Mesenchymal stem cell (in vitro differentiated cells and primary cell): ENCODE measurements at places on chromosomes 6 and 20.

GRCh38 chr6:70180901-70181599, 121.8 kb downstream of the COL9A1 start:
- DNase-seq = peak; percentile 40

GRCh38 chr6:163253556-163254213, 160.8 kb upstream of the QKI start:
- DNase-seq = no peak

DNA sequence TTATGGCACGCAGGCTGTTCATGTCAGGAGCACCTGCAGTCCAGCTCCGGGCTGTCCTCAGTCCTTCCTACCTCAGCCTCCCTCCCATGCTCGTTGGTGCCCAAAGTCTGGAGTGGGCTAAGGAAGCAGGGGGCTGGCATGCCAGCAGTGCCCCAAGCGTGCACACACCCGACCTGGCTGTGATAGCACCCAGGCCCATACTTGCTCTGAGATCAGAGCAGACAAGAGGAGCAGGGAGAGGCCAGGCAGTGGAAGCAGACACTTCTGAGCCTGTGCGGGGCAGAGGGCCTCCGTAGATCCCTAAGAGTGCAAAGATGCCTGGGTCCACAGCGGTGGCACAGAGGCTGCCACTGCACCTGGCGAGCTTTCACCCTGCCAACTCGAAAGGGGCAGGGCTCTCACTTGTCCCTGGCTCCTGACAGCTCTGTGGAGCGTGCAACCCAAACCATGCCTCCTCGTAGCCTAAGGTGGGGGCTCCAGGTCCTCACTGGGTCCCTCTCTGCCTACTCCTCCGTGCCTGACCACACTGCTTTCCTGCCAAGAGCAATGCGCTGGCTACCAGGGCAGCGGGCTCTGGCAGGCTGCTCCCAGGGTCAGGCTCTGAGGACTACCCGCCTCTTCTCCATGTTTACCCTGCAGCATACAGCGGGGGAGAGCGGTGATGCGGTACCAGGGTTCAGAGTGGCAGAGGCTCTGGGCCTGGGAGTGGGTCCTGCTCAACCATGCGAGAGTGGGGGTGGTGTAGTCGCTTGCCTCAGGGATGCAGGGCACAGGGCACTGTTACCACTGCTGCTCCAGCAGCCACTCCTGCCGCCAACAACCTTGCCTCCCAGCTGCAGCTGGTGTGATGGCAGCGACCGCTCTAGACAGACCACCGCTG, 59.5 kb downstream of the MANEA start:
- DNase-seq = no peak

DNA sequence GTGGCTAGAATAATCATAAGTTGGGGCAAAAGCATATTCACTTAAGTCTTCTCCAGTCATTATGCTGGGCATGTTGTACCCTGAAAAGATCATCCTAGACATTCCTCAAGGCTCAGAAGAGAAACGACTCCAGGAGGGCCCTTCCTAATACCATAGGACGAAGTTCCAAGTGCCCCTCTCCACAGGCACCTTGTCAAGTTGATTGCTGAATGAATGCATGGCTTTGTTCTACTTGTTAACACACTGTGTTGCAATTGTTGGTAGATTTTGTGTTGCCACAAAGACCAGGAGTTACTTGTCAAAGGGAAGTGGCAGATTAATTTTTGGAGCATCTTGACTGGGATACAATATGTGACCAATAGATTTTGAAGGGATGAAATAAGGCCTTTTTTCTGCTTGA, 194.3 kb upstream of the SMLR1 start:
- DNase-seq = no peak

- no peak for DNase-seq
Measured at GRCh38 chr6:154579046-154579445, 68.6 kb upstream of the CNKSR3 start.

DNA sequence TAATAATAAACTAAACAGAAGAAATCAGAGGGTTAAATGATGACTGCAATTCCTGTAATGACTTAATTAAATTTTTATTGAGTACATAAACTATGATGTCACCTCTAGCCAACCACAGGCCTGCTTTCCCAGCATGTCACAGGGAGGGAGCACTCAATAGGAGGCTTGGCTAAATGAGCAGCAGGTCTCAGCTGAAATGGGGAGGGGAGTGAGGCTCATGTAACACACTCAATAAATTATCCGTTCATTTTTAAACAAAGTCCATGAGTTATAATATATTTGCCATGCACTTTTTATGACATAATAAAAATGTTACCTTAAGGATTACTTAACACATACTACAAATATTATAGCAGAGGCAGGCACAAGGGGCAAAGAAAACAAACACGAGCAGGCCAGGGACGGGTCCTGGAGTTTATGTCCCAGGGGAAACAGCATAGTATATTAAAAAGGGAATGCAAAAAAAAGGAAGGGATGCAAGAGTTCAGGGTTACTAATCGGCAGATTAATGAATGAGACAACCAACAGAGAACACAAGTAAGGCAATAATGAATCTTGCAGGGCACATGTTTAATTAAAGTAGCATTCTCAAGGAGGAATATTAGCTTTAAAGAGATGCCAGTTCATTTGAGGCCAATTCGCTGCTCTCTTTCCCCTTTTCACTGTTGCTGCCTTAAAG, 27.1 kb upstream of the FAM83C start:
- peak; percentile 67 for DNase-seq

DNA sequence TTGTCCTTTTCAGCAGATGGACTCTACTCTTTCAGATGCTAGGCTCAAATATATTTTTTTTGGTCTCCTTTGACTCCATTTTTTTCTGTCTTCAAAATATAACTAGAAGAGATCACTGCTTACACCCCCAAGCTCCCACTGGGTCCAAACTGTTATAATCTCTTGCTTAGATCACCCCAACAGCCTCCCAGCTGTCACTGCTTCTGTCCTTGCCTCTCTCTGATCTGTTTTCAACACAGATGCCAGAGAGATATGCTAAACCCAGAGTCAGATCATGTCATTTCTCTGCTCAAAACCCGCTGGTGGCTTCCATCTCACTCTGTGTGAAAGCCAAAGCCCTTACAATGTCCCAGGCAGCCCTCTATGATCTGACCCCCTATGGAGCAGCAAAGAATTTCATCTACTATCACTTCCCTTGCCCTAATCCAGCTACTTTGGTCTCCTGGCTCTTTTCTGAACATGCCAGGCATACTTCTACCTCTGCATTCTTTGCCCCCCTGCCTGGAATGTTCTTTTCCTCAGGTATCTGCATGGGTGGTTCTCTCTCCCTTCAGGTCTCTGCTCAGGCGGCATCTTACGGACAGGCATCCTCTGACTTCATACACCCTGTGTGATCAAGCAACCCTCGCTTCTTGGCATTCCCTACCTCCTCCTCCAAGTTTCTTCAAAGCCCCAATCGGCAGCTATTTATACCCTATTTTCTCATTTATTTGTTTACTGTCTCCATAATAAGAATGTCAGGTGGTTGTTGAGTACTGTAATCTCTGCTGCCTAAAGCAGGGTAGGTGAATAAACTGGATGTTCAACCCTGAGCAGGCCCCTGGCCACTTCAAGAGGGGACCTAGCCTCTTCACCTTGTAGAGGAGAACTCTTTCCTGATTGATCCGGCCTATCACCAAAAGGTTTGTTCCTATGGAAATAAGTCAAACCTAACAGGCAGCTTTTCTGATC, 43.6 kb upstream of the SLC4A11 start:
- no peak for DNase-seq

- peak; percentile 51 for DNase-seq
Measured at GRCh38 chr20:36384022-36384619, 78.0 kb downstream of the DLGAP4 start.

GRCh38 chr6:166551754-166552495, 34.6 kb downstream of the RAMACL start:
- DNase-seq = no peak

- DNase-seq = no peak
Measured at GRCh38 chr6:131244942-131245341, 109.7 kb downstream of the AKAP7 start.

DNA sequence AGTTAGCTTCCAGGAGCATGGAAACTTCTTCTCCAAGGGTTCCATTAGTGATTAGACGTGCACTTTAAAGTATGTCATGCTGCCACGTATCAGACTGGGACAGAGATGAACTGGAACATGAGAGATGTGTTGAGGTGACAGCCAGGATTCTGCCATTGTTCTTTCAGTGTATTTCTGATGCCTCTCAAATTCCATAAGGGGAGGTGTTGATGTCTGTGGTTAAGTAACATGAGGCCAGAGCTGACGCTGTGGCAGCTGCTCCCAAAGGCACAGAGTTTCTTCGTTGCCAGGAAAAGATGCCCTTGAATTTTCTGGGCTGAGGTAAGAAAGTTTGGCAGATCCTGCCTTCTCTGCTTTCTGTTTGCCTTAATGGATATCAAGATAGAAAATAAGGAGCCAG, 63.5 kb downstream of the TRMT6 start:
- no peak for DNase-seq

DNA sequence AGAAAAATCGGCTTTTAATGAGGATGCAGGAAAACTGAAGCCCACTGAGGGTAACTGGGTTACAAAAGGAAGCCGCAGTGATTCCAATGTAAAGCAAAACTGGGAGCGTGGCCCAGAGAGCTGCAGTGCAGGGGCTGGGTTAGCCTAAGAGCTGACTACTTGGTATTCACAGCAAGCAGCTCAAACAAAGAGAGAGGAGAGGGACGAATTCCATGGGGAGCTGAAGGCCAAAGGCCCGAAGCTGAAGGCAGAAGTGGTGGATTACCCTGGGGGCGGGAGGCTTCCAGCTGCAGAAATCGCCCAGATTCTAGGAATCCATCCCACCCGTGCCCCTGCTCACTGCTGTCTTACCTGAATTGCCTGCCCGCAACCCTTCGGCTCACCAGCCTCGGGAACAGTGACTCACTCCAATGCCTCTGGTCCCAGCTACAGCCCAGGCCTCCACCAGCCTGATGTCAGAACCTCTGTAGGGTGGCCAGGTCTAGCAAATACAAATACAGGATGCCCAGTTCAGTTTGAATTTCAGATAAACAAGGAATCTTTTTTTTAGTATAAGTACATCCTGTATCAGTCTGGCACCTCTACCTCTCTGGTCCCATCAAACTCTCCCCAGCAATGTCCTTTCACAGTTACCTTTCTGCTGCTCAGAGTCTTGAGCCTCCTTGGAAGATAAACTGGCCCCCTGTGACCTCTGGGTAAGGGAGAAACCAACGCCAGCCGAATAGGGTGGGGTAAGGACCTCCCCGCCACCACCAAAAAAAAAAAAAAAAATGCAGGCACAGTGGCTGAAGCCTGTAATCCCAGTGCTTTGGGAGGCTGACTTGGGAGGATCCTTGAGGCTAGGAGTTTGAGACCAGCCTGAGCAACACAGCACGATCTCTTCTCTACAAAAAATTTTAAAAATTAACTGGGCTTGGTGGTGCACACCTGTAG, 14.6 kb upstream of the ZMYND8 start:
- DNase-seq = peak; percentile 18

- DNase-seq = no peak
Measured at GRCh38 chr6:25973923-25974555, 11.4 kb downstream of the TRIM38 start.
